Dermis blood vessel endothelial cell (primary cell): ENCODE measurements at places on chromosomes 4 and X.

GRCh38 chr4:11669156-11669555 is 240.5 kb upstream of the HS3ST1 start:
- no peak for DNase-seq

GRCh38 chr4:72568959-72569718 is at the start of gene ADAMTS3:
ADAMTS3 (minus strand) TSS chr4:72569221; CDS start chr4:72568762, 459 bp downstream.
- peak; percentile 30 for DNase-seq

DNA sequence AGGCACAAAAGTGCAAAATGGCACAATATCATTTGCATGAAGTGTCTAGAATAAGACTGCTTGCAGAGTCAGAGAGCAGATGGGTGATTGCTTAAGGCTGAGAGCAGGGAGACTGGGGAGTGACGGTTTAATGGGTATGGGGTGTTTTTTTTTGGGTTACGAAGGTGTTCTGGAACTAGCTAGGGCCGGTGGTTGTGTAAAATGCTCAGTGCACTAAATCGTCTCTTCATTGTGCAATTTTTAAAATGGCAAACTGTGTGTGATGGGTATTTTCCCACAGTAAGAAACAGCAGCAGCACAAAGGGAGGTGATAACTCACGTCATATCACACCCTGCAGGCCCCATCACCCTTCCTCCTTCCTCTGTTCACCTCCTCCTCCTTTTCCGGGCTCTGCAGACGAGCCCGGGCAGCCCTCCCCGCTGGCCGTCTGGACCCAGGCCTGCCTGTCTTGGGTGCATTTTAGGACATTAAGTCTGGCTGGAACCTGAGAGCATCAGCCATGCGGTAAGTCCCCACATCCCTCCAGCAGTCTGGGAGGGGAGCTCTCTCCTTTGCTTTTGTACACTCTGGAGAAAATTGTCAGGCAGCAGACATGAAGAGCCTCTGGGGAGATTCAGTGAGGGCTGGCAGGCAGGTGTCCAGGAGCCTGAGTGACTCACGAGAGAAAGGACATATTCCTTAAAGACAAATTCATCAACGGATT is 42.7 kb downstream of the ASMT start:
- peak; percentile 63 for DNase-seq

DNA sequence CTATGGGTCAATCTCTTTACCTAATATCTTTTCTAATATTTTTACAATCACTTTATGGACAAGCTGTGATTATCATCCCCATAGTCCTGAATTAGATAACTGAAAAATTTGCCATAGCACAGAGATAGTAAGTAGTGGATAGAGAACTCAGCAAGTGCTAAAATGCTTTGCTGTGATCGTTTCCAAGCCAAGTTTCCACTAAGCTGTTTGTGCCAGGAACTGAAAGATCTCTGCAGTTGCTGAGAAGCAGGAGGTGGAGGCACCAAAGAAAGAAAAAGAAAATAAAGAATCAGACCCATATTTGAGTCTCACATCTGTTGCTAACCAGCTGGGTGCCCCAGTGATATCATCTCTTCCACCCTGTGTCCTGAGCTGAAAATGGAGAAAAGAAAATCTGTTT is 605.6 kb upstream of the BOD1L1 start:
- DNase-seq: no peak

DNA sequence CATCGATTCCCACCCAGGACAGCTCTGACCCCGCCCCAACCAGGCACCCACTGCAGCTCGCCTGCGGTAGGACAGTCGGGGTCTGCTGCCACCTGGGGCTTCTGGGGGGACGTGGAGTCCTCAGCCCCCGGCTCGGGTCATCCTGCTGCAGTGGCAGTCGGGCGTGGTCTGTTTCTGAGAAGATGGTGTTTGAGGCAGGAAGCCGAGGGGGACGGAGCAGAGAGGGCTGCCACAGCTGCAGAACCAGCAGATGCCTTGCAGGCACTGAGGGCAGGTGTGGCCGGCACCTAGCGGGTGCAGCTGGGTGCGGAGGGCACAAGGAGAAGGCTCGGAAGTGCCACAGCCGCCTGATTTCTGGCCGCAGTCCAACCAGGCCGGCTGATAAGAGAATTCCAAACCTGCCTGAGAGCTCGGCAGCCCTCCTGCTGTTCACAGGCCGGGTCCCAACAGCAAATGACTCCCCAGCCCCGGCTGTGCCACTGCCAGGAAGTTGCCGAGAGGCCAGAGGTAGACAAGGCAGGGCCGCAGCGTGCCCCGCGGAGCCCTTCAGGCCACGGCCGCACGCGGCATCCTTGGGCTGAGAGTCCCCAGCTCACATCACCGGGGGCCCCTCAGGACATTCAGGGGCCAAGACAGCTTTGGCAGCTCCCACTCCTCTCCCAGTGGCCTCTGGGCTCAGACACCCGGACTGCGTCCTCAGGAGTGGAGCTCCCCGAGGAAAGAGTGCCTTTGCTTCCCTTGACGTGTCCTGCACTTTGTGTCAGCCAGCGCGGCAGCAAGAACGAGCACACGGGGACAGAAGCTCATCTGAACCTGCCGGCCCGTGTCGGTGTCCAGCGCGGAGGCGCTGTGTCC is 9.4 kb upstream of the CPLX1 start:
- no peak for DNase-seq

DNA sequence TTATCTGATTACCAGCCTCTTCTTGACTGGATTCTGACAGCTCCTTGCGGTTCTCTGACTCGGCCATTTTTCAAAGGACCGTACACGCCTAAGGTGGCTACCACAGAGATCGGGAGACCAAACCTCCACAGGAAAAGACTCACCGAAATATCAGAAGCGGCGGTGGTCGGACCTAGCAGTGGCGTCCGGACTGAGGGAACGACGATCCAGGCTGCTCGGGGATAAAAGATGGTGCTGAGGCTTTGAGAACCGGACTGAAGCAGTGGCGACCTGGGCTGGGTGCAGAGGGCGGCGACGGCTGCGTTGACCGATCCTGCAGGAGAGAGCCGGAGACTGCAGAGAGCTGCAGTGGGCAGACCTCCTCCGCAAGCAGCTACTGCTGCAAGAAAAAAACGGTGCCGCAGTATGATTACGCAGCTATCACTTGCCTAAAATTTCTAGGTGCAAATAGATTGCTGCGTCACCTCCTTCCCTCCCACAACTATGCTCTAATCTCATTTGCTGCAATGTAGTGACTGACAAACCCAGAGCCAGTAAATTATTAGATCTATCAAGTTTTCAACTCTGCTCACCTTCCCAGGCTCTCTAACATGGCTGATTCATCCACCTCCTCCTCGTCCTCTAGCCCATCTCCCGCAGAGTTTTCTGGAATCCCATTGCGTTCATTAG is at the start of gene NAP1L2:
TSS of gene NAP1L2 (minus strand) at position 426 of the 669 bp plus-strand sequence. CDS start at position 67, 359 bp downstream.
- peak; percentile 5 for DNase-seq

GRCh38 chr4:112865443-112865842 is 184.0 kb upstream of the ANK2 start:
- no peak for DNase-seq

DNA sequence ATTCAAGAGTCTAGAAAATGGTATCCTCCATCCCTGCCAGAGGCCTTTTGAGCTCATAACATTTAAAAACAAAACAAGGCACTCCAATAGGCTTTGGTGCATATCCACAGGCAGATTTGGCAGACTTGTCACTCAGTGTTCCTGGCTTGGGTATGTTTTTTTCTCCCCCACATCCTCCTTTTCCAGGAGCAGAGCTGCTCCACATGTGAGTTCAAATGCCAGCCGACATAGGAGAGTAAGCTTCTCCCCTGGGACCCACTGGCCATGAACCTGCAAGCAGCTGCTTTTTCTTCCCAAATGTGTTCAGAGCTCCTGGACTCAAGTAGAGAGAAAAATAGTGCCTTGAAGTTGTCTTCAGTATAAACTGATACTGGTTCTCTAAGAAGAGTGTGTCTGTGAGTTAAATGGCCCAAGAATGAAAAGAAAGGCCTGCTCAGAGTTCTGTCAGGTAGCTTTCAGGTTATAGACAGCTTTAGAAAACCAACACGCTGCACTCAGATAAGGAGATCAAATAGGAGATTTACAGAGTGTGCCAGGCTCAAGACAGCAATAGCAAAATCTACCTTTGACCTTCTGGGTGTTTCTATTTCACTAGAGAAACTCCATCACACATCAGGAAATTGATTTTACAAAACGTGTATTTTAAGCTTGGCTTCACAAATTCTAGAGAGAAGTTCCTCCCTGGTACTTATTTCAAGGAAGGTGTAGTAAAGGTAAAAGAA is 162.5 kb upstream of the GALNT7 start:
- no peak for DNase-seq

GRCh38 chr4:127709456-127709855 is 20.7 kb upstream of the SLC25A31 start:
- DNase-seq: peak; percentile 15

GRCh38 chr4:85221606-85222005 is 253.3 kb upstream of the ARHGAP24 start:
- no peak for DNase-seq

- peak; percentile 44 for DNase-seq
Measured at GRCh38 chr4:25862411-25863346, at the start of gene SEL1L3. SEL1L3 (minus strand) TSS chr4:25862988; CDS start chr4:25862836, 152 bp downstream.

DNA sequence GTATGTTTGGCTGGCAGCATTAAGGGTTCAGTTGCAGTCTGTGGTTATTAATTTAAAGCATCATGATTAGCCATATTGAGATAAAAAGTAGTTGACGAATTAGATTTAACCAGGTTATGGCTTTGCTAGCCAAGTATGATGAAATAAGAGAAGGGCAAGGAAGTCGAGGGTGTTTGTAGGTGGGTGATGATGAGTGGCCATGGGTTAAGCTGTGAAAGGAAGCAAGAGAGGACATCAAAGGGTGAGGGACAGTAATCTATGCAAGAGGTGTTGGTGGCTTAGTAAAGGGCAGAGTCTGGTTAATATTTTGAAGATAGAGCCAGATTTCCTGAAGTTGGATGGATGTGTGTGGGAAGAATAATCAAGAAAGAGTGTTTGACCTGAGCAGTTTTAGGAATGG is 44.5 kb downstream of the STIM2 start:
- DNase-seq: no peak

DNA sequence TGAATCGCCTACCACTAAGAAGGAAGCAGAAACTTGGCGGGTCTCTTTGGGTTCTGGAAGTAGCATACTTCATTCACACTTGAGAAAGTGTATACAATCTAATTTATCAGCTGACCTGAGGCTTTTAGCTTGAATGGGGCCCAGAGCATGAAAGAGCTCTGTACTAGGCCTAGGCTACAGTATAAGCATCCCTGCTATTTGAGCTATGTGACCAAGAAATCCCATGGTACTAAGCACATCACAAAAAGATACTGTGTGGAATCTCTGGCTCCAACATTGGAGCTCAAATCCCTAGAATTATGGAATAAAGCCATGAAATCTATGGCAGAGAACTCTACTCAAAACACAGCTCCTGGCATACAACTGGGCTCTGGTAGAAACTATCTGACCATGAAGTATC is 43.9 kb upstream of the CCDC149 start:
- no peak for DNase-seq

- DNase-seq: no peak
Measured at GRCh38 chr4:105116616-105117319, 29.9 kb upstream of the TET2 start.

DNA sequence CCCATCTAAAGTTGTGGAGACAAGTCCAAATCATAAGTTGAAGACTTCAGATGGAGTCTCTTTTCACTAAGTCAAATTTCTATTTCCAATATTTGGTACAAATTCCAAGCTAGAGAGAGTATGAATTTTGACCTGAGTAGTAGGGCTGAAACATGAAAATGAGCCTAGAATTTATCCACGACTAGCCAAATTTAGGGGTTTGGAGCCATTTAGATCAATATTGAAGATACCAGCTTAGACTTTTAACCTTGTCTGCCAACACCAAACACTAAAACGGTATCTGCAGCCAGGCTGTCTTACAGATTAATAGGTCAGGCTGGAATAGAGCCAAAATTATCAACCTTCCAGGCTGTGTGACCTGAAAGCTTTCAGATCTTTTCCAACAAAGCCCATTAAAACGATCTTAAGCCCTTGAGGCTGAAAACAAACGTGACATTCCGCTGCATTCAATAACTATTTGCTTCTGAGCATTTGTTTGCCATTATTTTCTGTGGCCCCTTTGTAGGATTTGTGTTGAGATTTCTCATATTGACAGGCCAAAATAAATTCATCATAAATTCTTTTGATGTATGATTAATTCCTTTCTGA is 268.7 kb upstream of the DKK2 start:
- DNase-seq: no peak

DNA sequence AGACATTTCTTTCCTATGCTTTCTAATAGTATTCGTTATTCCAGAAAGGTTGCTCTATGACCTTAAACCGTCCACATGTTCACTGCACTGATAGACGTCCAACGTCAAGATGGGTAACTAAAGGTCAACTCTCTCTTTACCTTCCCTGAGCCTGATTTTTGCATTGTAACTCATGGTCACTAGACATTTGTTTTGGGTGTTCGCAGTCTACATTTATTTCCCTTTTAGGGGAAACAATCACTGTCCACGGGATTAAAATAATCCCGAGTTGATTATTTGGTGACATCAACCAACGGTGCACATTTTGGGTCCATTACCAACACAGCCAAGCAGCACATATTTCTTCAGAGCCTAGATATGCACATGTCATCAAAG is 540 bp upstream of the HADH start:
- no peak for DNase-seq
